ENCODE measurements at places on chromosomes 3 and 15.

- DNase-seq, result no peak
Measured at GRCh38 chr3:43316783-43317460, 30.6 kb downstream of the SNRK start.

- no peak for DNase-seq
Measured at GRCh38 chr3:5122741-5123706, 932 bp downstream of the ARL8B start.

DNA sequence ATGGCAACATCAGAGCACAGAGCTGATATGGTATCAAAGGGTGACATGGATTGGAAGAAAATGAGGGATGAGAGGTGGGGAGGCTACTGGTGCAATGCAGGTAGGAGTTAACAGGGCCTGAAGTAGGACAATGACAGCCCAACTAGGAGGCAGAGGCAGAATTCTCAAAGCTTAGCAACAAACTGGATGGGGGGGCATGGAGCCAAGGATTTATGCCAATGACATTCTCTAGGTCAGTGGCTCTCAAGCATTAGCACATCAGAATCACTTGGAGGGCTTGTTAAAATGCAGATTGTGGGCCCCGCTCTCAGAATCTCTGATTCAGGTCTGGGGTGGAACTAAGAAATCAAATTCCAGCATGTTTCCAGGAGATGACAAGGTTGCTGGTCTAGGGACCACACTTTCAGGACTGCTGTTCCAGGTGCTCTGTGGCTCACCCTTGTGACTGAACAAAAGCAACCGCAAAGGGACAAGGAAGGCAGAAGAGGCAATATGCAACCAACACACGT lies 98.0 kb upstream of the TNIK start:
- no peak for DNase-seq

- no peak for DNase-seq
Measured at GRCh38 chr3:178195824-178196223, 340.4 kb upstream of the KCNMB2 start.

DNA sequence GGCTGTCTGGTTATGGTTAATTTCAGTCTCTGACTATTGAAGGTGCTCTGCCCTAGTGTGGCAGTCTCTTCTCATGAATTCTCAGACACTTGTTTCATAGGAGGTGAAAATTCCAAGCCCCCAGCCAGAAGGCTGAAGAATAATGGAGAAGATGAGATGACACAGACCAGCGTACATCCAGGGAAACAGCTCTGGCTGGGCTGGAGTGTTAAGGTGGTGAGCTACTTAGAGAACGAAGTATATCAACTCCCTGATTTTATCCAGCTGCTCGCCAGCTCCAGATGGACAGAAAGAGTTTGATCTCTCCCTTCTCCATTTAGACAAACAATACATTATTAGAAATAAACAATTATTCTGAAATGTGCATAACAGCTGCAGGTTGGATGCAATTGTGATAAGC lies 494.5 kb upstream of the RGMA start:
- DNase-seq, result no peak

Measured in activated gamma-delta T cell (primary cell).